ENCODE measurements at places on chromosomes 13 and 19.

- DNase-seq: no peak
Measured at GRCh38 chr13:93309886-93310523, 83.4 kb downstream of the GPC6 start.

DNA sequence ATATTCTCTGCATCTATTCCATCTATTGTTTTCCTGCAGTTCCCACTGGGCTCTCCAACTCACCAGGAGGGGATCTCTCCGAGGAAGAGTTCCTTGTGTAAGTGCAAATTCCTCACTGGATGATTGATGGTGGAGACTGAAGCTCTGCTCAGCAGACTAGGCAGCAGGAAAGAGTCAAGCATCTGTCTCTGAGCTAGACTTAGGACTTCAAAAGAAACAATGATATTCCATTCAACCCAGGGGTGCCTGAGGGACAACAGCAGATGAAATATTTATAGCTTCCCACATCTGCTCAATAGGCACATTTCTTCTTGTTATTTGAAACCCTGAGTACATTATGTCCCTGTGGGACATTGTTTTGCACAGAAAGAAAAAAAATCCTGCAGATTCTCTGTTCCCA, at the start of the genes OR7A5 and OR7C1:
OR7A5 (minus strand) TSS at position 175 of the 400 bp plus-strand sequence. CDS start 6,944 bp downstream, outside the sequence.
OR7C1 (minus strand) TSS at position 175 of the 400 bp plus-strand sequence. CDS start 35,049 bp downstream, outside the sequence.
- DNase-seq: no peak

DNA sequence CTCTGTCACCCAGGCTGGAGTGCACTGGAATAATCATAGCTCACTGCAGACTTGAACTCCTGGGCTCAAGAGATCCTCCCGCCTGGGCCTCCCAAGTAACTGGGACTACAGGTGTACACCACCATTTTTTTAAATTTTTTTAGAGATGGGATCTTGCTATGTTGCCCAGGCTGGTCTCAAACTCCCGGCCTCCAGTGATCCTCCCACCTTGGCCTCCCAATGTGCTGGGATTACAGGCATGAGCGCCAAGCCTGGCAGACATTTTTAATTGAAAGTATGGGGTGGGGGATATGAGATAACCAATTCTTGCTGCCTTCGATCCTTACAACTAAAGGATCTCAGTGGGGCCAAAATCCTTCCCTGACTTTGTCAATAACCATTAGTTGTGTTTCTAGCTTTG, 91.8 kb downstream of the ZNF557 start:
- no peak for DNase-seq

DNA sequence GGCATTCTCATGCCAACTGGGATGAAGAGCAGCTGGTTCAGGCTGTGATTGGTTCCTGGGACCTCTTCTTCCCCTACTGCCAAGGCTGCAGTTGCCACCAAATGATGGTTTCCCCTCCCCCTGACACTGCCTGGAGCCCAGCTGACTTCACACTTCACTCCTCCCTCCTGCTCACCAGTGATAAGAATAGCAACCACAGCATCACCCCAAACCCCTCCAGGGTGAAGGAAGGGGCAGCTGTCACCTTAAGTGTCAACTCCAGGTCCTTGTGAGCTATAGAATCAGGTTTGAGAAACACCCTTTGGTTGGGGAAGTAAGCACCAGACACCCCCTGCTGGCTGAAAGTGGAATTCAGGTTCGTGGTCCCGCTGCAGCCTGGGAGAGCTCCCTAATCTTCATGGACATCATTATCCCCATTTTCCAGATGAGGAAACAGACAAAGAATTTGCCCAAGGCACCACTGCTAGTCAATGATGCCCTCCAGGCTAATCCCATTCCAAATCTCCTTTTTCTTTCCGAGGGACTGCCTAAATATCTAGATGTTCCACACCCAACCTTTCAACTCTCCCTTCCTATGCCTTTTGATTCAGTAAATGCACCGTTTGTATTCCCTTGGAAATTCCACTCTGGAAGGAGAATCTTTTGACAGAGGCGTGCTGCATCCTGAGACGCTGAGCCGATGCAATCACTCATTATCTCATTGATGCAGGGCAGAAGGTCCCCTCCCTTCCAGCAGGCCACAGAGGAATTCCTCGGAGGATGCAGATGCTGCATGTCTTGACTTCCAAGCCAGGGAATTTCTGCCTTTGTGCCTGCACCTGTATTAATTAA, 50.6 kb upstream of the UQCRFS1 start:
- no peak for DNase-seq

GRCh38 chr13:31610270-31610998, 128.9 kb upstream of the RXFP2 start:
- DNase-seq: no peak

DNA sequence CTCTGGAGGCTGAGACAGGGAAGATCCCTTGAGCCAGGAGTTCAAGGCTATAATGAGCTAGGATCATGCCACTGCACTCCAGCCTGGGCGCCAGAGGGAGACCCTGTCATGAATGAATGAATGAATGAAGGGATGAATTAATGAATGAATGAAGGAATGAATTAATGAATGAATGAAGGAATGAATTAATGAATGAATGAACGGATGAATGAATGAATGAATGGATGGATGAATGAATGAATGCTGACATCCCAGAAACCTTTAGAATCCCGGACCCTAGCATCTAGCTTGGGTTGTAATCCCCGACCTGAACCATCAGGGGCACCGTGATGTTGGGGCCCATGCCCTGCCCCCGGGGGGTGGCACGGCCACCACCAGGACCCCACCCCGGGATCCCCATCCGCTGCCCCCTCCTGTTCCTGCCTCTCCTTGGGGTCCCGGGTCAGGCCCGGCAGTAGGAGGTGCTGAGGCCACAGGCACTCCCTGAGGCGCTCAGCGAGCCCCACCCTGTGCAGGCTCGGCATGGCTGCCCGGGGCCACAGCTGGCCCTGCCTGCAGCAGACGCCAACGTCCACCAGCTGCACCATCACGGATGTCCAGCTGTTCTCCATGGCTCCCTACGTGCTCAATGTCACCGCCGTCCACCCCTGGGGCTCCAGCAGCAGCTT, 3.4 kb downstream of the EBI3 start:
- no peak for DNase-seq

- no peak for DNase-seq
Measured at GRCh38 chr13:114081761-114082681, 50.4 kb downstream of the RASA3 start.

DNA sequence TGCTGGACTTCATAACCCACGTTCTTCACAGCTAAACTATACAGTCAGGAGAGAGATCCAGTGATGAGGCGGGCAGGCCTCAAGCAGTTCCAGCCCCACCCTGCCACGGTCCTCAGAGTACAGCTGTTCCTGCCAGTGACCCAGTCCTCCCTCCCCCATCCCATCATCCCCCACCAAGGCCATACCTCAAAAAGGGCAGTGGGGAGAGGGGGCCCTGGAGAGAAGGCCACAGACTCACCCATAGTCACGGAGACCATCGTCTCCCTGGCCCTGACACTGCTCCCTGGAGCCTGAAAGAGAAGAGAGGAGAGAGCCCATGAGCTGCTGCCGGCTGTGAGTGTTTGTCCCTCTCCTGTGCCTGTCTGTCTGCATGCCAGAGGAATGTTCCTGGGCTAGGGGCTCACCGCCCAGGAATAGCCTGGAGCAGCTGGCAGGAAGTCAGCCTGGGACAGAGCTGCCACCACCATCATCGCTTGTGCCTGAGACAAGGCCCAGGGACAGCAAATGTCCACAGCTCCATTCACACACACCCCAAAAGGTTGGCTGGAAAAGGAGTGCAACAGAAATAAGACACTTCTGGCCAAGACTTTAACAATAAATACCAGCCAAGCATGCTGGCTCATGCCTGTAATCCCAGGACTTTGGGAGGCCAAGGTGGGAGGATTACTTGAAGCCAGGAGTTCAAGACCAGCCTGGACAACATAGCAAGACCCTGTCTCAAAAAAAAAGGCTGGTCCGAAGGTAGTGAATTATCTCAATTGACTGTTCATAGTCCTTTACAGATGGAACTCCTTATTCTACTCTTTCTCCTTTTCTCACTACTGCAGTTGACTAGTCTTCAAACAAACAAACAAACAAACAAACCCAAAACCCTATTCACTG, 6.4 kb downstream of the C19orf47 start:
- DNase-seq: peak; percentile 72
